ENCODE measurements at places on chromosomes 13 and 19. TPM values are rescaled to one million over a fixed set of nuclear protein-coding genes. Genes with fewer than 3 reads are reported as not detected.

The CLDN10 gene
- 4.6 TPM for total RNA-seq

- DNase-seq = no peak
These were observed 1.5 kb downstream of the KIR2DL3 start for GRCh38 chr19:54739587-54740497.

DNA sequence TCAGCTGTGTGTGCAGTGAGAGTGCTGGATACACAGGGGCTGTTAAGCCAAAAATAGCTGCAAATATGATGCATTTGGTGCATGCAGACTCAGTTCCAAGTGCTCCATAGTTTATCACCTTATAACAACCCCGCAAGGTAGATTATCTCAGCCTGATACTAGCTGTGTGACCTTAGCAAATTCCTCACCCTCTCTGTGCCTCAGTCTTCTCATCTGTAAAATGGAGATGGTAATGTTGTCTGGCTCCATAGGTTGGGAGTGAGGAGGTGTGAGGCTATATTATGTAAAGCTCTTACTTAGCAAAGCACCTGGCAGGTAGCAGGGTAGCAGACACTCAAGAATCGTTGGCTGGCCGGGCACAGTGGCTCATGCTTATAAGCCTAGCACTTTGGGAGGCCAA is 23.8 kb upstream of the SHKBP1 start:
- no peak for DNase-seq

DNA sequence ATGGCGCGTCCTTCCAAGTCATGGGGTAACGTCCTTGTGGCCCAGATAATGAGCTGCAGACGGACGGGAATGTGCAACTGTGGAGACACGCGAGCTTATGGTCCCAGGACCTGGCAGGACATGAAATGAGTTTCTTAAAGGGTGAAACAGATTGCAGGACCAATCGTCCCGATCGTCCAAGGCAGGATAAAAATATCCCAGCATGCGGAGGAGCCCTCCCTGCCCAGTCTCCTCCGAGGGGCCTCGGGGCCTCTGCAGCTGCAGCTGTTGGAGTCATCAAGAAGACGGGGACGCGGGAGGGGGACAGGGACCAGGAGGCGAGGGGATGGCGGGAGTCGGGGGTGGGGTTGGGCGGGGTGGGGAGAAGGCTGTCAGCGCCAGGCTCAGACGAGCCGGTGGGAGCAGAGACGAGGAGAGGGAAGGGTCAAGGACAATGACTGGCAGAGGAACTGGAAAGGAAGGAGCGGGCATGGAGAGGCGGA is 14.4 kb upstream of the GARIN5A start:
- no peak for DNase-seq
